Stimulated activated CD4-positive, alpha-beta T cell treated with anti-CD3 and anti-CD28 coated beads, Interleukin-1b, Interleukin-23, amount 100 ng/mL, for 1 hour (primary cell): ENCODE measurements at places on chromosomes 11 and 22.

DNA sequence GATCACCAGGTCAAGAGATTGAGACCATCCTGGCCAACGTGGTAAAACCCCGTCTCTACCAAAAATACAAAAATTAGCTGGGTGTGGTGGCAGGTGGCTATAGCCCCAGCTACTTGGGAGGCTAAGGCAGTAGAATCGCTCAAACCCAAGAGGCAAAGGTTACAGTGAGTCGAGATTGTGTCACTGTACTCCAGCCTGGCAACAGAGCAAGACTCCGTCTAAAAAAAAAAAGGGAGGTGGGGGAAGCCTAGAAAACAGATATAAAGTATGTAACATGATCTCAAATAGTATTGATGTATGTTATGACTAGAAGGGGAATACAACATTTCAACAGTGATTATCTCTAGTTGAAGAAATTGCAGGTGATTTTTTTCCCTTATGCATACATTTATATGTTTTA is 61.4 kb downstream of the SLC1A2 start:
- no peak for DNase-seq

DNA sequence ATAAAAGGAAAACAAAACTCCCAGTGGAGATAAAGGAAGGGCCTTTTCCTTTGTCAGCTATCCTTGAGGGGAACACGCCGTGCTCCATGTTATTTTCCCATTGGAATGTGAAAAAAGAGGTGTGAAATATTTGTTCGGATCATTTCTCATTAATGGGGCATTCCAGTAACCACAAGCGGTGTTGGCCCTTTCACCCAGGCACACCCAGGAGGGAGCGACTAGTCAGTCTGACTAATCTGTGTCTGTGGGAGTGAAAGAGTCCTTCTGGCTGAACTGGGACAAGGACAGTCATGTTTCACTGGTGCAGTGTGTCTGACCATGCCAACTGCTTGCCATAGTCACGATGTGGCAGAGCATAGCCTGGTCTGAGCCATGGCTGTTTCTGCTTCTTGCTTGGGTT is 13.0 kb upstream of the MYEOV start:
- DNase-seq: no peak

DNA sequence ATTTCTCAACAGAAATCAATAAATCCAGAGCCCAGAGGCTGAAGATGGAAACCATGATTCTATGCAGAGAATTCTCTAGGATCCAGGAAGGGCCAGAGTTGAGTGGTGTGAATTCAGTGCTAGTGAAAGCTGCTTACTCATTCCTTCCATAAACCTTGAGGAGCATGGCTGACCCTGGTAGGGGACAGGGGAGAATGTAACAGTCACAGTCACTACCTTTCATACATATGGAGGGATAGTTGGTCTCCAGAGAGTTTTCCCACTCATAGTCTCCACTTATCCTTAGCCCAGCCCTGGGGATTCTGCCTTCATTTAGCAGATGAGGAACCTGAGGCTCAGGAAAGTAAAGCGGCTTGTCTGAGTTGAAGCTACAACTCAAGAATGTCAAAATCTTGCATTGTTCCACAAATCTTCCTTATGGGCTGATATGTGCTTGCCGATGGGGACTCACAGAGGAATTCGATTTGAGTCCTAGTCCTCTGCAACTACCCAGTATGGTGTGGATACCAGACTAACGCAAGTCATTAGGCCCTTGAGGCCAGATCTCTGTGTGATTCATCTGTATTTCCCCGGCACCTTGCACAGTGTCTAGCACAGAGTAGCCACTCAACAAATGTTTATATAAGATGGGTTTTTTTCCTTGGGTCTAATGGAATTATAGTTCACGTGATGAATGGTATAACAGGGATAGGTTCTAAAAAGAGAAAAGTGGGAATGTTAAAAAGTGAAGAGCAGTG is 3.7 kb upstream of the ANAPC15 start:
- no peak for DNase-seq

- no peak for DNase-seq
Observed at GRCh38 chr22:49524362-49524761, 303.3 kb downstream of the BRD1 start.

DNA sequence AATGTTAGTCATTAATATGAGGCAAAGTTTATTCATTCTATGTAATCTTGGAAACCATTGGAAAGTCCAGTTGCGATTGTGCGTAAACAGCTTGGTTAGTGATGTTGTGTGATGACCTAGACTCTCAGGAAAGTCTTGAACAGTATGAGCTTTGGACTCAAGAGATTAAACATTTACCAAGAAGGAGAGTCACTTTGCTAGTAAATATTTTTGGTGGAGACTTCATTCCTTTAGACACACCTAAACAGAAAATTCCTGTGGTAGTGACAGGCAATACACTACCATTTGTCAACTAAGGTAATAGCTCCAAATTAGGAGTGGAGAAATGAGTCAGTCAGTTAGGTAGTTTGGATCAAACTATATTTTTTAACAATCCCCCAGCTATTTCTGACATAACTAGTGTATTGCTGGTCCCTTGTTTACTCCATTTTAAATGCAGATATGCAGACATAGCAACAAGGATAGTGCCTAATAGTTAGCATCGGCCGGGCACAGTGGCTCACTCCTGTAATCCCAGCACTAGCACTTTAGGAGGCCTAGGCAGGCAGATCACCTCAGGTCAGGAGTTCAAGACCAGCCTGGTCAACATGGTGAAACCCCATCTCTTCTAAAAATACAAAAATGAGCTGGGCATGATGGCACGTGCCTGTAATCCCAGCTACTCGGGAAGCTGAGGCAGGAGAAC is 89.3 kb downstream of the ARHGAP42 start:
- no peak for DNase-seq

DNA sequence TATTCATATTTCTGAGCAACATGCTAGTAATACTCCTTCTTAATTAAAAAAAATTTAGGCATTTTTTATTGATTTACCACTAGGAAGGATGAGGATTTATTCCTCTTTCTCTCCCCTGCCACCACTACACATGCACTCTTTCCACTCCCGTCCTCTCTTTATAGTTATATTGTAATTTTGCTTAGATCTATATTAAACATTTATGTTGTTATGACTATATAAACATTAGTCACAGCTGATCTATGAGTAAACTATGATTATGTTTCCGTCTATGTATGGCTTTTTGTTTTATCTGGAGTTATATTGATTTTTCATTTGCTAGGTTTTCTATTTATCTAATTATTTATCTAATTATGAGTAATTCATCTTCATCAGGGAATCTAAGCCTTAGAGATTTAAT is 17.8 kb downstream of the CCDC15 start:
- DNase-seq: no peak

DNA sequence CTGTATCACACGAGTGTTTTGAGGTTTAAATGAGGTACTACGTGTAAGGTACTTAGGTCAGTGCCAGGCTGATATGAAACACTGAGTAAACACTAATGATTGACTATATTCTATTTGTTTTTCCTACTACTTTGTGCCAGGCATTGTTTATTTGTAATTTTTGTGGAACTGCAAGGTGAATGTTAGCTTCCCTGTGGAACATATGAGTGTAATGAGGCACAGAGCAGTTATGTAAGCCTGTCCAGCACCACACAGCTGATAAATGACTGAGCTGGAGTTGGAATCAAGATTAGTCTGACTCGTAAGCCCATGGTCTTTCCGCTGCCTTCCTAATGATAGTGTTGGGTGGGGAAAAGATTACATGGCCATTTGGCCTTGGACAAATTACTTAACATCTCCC is 5.9 kb downstream of the SLC37A2 start:
- no peak for DNase-seq

- no peak for DNase-seq
Observed at GRCh38 chr11:23590596-23591308, 730.5 kb upstream of the CCDC179 start.

GRCh38 chr11:109320595-109320994 is 101.4 kb upstream of the C11orf87 start:
- no peak for DNase-seq

- peak; percentile 7 for DNase-seq
Observed at GRCh38 chr11:6693342-6694228, 10.4 kb upstream of the MRPL17 start.

GRCh38 chr11:47906066-47906465 is 57.9 kb upstream of the NUP160 start:
- no peak for DNase-seq

- DNase-seq: no peak
Observed at GRCh38 chr22:44721213-44721612, 19.2 kb downstream of the PRR5 start.

DNA sequence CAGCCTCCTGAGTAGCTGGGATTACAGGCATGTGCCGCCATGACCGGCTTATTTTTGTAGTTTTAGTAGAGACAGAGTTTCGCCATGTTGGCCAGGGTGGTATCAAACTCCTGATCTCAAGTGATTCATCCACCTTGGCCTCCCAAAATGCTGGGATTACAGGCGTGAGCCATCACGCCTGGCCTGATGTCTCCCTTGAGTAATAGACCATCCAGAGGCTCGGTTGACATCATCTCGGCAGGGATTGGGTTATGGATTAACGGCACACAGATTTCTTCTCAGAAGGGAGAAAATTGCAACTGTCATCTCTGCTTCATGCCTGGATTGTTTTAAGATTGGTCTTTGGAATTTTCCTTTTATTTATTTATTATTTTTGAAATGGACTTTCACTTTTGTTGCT is 239.2 kb upstream of the LARGE1 start:
- DNase-seq: no peak

DNA sequence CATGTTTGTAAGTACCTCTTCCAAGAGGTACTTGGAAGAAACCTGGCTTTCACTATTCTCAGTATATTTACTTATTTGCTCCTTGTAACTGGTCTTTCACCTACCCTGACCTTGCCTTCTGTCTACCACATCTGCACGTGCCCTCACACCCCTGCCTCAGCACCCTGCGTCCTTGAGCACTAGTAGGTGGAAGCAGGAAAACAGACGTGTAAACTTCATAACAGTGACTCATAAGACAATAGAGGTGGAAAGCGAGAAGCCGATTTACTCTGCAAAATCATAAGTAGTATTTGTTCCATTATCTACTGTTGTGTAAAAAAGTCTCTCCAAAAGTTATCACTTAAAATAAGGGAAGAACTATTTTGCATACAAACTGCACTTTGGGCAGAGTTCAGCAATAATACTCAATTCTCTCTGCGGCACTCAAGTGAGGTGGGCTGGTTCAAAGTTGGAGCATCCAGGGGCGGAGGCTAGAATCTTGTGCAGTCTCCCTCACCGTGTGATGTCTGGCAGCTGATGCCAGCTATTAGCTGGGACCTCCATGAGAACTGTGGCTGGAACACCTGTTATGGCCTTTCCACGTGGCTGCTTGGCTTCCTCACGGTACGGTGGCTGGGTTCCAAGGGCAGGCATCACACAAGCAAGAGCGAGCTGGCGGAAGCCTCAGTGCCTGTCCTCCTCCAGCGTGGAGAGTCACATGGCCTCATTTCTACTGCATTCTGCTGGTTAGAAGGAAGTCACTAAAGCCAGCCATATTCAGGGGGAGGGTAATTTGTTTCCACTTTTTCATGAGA is 30.4 kb downstream of the PACS1 start:
- DNase-seq: peak; percentile 18

- no peak for DNase-seq
Observed at GRCh38 chr11:70477609-70478008, 79.3 kb downstream of the CTTN start.

DNA sequence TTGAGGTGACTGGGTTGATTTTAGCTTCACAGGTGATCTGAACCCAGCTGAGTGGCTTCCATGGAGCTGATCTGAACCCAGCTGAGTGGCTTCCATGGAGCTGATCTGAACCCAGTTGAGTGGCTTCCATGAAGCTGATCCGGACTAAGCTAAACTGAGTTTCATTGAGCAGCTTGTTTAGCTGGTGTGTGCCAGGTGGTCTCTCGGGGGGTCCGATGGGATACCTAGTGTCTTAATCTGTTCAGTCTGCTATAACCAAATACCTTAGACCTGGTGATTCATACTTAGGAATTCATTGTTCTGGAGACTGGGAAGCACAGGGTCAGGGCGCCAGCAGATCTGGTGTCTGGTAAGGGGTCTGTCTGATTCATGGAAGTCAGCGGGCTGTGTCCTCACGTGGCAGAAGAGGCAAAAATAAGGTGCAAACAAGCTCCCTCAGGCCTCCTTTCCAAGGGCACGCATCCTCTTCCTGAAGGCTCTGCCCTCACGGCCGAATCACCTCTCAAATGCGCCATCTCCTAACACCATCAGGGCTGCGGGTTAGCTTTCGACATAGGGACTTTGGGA is 52.5 kb upstream of the KCNQ1OT1 start:
- DNase-seq: no peak

DNA sequence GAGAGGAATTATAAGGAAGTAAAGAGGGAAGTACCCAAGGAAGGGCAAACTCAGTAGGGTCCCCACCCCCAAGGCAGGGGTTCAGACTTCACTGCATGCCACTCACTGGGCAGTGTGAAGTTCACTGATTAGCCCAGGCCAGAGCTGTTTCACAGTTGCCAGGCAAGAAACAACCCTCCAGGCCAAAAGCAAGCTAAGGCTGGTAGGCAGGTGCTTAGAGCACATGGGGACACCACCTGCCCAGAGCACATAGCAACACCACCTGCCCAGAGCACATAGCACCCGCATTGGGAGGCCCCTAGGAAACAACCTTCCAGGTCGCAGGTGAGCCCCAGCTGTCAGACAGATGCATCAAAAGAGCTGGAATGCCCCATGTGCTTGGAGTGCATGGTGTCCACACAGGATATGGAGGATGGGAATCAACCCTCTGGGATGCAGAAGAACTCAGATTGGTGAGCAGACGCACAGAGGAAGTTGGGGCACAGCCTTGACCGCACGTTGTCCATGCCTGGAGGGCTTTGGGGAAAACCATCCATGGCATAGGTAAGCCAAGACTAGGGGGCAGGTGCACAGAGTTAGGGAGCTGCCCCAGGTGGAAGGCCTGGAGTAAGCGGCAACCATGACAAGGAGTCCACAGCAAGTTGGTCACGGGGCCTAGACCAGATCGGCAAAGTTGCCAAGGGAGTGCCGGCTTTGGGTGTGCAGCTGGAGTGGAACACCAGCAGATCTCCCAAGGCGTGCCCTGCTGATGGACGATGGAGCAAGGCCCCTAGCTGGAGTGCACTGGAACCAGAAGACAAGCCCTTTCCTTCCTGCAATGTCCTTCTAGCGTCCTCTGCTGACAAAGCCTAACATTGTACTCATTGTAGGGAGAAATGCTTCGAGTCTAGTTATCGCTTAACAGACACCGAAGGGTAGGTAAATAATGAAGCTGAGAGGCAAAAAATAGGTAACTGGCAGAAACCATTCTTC is 7.8 kb upstream of the TMEM216 start:
- DNase-seq: no peak

DNA sequence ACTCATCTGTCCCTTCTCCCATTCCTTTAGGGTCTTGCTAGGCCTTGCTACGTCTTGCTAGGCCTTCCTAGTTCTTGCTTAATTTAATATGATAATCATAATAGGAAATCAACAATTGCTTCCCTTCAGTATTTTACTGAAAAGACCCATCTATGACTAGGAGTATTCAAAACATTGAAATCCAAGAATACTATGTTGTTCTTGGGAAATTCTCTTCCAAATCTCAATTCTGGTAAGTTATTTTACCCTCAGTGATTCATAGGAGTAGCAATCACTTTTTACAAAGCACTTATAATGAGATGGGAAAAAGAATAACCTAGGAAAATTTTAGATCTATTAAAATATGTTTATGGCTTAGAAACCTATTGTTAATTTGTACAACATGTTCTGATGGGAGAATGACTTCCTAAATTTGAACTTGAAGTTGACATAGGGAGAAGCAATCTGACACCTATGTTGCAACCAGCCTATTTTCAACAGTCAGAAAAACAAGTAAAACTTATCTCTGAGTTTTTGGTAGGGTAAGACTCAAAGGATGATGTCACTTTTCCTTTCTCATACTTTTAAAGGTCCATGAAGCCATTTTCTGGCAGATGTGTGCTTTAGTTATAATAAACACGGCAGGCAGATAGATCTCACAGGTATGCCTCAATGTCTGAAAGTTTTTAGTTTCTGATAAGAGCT is 29.5 kb upstream of the HIPK3 start:
- DNase-seq: no peak

- no peak for DNase-seq
Observed at GRCh38 chr11:121029813-121030445, 6.0 kb downstream of the TBCEL start.
